ENCODE measurements at places on chromosomes 2 and 18.

DNA sequence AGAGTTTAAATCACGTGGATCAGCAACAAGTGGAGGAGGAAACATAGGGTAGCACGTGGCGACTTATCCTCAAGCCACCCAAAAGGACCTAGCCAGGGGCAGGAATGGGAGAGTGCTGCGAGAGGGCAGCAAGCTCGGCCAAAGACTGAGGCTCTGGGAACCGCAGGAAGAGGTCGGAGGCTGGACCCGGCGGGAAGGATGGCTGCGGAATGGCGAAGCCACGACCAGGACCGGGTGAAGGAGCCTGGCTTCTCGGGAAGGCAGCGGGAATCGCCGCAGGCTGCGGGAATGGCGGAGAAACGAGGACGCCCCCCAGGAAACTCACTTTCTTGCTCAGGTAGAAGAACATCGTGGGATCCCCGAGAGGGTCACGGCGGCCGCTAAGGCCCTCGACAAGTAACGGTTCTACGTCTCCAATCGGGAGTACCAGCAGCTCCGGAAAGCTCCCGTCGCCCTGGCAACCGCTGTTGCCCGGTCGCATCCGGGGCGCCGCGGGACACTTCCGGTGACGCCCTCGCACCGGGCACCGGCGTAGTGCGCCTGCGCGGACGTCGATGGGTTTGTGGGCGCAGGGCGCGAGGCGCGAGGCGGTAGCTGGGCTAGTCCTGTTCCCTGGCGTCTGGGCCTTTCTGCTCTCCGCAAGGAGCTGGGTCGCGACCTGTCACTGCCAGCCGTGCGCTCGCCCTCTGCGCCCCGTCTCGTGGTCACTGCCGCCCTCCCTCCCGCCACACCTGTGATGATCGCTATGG is at the start of gene WDR35:
Gene WDR35, minus strand, starts transcription at position 439 of the 749 bp plus-strand sequence. Its CDS starts 90 bp downstream, at position 349.
- DNase-seq: peak; percentile 96

- DNase-seq: no peak
Observed at GRCh38 chr2:164449706-164450105, 171.6 kb downstream of the GRB14 start.

- DNase-seq: peak; percentile 23
Observed at GRCh38 chr2:177165721-177166711, 46.6 kb upstream of the HNRNPA3 start.

DNA sequence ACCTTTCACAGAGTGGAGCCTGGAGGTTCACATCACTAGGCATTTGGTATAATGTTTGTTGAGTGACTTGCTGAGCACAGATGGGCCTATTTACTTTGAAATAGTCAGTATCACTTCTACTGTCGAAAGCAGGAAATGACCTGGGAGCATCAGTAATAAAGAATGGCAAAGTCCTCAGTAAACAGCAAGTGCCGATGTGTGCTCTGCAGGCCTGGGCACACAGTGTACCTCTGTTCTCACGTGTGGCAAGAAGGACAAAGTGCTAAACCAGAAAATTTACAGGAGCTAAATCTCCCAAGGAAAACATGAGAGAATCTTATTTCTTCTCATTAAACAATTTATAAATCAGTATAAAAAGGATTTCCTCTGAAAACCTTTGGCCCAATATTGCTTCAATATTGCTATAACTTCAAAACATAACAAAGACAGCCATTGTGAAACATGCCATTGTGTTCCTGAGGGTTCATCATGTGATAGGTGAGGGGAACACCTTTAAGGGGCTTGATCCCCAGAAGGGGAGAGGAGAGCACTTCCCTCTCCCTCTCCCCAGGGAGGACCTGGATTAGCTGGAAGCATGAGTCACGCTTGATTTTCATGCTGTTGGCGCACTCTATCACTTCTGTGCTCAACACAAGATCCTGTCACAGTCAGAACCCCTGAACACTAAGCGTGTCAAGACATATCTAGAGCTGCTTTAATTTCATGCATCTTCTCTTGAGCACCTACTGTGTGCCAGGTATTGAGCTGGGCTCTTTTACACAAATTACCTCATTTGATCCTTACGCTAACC is 131.5 kb upstream of the SMAD2 start:
- DNase-seq: no peak

- DNase-seq: no peak
Observed at GRCh38 chr2:128466776-128467175, 148.1 kb upstream of the HS6ST1 start.

GRCh38 chr2:86785456-86785855 is 5.3 kb downstream of the CD8A start:
- no peak for DNase-seq

DNA sequence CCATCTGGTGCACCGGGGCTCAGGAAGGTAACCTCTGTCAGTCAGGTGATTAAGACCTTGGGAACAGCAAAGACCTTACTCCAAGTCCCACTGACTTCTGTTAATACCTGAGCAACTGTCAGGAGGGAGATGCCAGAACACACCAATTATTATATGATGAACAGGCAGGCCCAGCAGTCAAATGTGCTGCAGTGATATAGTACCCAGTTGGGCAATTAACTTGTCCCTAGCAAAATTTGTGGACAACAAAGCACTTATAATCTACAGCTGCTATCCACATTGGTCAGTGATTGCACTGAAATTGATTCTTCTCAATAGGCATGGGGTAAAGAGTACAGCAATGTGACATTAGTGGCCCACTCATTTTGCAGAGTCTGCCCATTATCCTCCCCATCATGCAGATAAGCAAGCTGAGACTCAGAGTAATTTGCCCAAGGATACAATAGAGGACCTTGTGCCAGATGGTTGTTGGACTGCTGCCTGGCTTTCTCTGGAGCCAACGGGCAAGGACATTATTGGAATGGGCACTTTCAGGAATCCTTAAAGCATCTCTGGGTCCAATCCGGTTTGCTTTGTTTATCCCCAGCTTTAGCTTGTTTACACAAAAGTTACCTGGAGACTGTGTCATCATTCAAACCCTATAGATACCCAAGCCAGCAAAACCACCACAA is 147.6 kb downstream of the CCBE1 start:
- DNase-seq: no peak

GRCh38 chr2:47516360-47517104 is 113.6 kb downstream of the MSH2 start:
- no peak for DNase-seq

- no peak for DNase-seq
Observed at GRCh38 chr18:25798046-25798445, 292.4 kb downstream of the SS18 start.

DNA sequence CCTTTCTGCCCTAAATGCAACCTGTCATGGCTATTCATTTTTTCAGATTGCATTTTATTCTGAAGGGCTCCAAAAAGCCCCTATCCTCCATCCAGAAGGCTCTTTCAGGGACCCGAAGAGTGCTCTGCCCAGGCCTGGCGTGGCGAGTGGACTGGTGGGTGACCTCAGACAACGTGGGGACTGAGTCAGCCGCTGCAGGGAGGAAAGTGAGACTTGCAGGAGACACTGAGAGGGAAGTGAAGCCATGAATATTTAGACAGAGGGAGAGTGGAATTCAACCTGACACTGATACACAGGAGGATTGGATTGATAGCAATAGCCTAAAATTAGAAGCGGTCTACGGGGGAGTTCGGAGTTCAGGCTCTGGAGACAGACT is 63.6 kb upstream of the SIX2 start:
- DNase-seq: no peak

DNA sequence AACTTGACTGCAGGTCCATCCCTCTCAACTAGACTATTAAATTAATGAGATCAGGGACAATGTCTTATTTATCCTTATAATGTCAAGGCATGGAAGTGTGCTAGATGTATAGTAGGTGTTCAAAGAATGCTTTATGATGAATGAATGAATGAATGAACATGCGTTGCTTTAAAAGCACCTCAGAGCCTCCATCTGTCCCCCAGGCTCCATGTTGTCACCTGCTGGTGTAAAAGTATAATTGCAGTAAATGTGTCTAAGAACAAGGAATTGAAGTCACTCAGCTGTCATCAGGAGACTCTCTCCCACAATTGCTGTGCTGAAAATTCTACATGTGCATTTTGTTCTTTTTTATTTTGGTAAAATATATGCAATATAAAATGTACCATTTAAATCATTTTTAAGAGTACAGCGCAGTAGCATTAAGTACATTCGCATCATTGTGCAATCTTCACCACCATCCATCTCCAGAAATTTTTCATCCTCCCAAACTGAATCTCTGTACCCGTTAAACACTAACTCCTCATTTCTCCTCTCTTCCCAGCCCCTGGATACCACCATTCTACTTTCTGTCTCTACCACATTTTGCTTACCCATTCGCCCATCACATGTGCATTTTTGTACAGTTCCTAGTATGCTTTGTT is 52.6 kb downstream of the GNAL start:
- no peak for DNase-seq

GRCh38 chr18:8411492-8411891 is 197.7 kb upstream of the RAB12 start:
- DNase-seq: no peak

DNA sequence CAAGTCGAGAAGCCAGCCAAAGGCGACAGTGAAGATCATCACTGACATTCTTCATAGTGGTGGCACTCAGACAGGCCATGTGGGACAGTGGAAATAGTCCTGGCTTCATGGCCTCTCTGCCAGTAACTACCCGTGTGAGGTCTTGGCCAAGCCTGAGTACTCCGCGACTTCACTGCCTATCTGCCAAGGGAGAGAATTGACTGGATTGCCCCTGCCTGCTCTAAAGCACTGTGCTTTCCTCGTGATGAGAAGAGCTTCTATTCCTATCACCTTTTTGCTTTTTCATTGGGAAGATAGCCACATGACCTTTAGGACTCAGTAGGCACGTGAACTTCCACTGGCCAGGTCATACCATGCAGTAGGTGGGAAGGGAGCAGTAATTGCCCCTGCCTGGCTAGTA is 239.3 kb downstream of the HAUS1 start:
- DNase-seq: no peak

- DNase-seq: no peak
Observed at GRCh38 chr18:54734059-54734458, 94.2 kb upstream of the RAB27B start.

DNA sequence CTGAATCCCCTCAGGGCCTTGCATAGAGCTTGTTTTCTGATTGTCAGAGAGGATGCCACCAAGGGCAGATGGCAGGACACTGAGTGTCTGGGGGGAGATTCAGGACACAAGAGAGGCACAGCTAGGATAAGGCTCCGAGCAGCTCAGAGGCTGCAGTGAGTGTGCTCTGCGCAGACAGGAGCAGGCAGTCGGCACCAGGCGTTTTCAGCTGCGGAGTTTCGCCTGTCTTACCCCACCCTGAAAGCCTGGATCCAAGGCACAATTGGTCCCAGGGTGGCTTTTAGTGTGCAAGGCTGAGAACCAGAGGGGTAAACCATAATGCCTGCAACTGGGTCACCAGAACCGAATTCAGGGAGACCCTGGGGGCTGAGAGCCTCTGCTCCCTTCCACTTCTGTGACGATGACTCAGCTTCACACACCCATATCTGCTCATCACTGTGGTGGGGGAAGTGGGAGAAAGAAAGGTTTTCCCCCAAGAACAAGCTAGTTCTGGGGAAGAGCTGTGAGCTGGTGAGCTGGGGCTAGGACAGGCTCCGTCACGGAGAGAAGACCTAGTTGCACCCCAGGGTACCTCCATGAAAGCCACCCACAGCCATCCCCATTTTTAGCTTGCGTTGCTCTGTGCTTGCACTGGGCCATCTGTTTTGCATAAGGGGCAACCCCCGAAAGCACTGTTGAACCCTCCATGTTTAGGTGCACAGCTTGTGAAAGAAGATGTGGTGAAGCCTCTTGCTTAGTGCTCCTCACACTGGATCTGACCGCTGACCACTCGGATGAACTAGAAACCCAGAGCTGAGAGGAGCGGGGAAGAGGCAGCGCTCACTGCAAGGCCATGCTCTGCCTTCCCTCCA is 173.7 kb downstream of the CELF4 start:
- no peak for DNase-seq

DNA sequence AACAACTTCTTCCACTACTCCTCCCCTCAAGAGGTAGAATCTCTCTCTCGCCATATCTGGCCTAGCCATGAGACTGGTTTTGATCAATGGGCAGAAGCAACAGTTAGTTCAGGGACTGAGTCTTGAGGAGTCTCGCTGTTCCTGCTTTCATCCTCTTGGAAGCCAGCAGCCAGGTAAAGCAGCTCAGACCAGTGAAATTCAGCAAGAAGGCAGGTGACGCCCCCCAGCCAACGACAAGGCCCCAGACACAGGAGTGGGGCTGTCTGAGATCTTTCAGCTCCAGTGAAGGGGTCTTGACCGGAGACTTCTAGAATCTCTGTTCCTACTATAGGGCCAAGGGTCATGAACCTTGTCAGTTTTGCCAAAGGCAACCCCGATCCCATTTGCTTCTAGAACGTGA is 39.7 kb upstream of the ACAA2 start:
- DNase-seq: no peak

- DNase-seq: no peak
Observed at GRCh38 chr18:54888933-54889332, 60.7 kb downstream of the RAB27B start.

- no peak for DNase-seq
Observed at GRCh38 chr2:85180322-85181133, 47.3 kb downstream of the TCF7L1 start.

DNA sequence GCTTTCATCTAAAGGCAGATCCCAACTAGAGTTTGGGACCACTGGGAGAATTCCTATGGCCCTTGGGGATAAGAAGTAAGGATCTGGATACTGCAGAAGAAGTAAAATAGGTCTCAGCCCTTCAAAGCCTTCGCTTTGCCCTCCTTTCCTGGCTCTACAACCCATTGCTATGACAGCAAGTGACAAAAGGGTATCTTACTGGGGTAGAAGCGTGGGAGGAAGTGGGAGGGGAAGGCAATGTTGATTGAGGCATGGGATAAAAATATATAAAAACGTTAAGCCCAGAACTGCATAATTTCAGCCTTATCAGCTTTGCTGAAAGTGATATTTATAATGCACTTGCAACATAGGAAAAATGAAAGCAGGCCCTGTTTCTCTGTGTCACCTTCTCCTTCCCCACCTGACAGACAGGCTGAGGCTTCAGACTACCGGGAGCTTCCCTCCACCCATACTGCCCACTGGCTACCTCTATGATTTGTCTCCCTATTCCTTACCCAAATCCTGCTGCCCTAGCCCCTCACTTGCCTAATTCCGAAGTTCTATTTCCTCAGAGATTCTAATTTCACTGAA is 14.9 kb upstream of the SOS1 start:
- DNase-seq: no peak

DNA sequence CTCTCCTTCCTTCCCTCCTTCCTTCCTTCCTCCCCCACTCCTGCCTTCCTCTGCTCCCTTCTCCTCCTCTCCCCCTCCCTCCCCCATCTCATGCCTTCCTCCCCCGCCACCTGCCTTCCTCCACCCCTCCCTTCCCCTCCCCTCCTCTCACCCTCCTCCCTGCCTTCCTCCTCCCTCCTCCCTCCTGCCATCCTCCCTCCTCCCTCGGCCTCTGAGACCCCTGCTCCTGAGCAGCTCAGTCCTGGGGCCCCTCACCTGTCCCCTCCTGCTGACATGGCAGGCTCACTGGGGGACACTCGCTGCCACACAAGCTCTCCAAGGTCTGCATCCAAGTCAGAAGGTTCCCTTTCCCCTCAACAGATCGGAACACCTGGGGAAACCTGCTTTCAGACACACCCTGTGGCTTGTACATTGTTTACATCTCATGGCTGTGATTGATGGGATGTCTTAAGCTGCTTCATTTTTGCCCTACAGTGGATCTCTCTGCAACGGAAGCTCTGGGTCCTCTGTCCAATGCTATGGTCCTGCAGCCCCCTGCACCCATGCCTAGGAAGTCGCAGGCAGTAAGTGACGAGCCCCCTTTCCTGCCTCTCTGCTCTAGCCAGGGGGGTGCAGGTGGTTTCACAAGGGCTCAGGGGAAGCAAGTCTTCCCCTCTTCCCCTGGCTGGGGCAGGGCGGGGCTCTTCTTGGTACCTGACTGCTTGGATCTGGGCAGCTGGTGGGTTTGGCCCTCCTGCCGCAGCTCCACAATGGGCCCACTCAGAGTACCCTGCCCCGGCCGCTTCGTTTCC is 22.9 kb downstream of the ITGB1BP1 start:
- no peak for DNase-seq

GRCh38 chr2:634636-635388 is 42.4 kb downstream of the TMEM18 start:
- no peak for DNase-seq
